ENCODE measurements at places on chromosomes 11 and 22.

DNA sequence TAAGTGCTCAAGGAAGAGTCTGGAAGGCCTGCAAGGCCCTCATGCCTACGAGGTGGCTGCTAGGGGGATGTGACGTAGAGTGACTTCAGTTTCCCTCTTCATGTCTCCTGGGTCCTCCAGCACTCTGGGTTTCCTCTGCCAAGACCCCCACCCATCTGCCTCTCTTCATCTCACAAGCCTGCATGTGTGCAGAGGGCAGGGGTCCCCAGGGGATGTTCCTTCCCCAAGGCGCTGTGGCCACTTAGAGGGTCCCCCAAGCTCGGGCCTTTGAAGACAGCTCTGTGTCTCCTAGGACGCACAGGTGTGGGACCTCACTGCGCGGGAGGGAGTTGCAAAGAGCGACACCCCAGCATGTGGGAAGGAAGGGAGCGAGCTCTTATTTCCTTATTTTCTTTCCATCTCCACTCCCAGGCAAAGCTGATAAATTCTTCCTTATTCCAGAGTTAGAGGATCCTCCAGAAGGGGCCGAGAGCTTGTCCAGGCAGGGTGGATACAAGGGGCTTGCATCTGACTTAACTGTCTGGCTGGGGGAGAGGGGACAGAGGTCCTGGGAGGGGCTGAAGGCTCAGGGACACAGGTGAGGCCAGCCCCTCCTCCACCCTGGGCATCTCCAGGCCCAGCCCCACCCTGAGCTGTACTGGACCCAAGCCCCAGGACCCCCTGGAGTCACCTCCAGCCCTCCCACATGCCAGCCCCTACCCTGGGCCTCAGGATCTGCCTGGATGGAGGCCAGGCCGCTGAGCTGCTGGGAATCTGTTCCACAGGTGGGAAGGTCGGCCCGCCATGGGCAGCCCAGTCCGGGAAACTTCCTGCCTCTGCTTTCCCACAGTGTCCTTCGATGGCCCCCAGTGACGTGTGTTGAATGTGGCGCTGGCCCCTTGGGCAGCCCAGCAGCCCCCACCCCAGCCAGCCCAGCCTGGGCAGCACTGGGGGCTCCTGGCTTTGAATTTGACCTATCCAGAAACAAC lies 59.7 kb upstream of the KCNQ1OT1 start:
- no peak for DNase-seq

DNA sequence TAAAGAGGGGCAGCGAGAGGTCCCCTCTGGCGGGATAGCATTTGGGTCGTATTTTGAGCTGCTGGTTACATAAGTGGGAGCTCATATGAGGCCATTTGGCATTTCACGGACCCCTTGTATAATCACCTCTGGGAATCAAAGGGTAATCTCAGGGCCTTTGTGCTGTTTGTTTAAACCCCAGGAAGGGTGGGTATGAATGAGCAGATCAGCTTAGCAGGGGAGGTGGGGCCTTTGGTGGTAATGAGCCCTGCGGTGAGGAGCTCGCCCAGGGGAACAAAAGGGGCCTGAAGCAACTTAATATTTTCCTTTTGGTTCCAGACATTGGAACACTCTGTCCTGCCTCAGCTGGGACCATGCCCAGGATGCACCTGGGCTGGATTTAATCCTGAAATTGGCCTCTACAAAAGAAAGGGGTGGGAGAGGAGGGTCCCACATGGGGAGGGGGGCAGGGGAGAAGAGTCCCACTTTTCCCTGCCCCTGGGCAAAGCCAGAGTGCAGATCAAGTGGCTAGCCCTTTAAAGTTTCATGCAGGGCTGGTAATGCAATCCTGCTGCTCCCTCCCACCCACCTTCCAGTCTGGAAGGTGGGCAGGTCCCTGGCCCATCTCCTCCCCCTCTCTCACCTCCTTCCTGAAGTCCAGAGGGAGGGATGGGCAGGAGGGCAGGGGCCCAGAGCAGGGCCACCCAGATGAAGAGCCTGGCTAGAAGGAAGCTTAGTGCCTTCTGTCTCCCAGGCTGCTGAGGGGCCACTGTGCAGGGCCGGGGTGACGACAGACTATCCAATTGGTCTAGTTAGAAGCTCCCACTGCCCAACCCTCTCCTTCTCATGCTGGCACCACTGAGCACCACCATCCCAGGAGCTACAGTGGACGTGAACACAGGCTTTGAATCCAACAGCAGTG lies 10.5 kb downstream of the TSKU start:
- DNase-seq, result no peak

- DNase-seq, result no peak
Observed at GRCh38 chr22:41779929-41780505, 20.5 kb upstream of the CCDC134 start.

DNA sequence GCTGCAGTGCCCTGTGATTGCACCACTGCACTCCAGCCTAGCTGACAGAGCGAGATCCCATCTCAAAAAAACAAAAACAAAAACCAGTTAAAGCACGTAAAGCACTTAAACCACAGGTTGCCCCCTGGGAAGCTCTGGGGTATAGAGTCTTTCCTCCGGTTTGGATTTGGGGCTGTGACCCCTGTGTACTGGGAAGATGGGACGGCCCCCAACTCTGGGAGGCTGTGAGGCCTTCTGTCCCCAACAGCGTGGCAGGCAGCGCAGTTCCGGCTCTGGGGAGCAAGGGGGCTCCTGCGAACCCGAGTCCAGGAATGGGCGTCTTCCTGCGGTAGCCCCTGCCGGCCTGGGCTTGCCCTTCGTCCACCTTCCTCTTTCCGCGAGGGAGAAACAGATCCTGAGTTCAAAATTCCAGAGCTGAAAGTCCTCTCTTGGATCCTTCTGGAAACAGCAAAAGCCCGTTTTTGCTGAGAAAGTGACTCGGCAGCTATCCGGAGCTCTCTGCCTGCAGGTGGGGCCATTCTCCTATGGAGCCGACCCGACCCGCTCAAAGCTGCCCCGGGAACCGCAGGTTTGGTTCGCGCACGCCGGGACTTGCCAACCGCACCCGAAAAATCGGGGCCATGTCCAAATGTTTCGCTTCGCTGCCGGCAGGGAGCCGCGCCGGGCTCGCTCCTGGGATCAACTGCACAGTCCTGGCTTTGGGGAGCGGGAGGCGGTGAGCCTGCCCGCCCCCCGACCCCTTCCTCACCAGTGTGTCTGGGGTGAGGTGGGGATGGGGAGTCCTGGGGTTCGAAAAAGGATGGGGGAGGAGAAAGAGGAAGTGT lies 36.3 kb upstream of the POLA2 start:
- DNase-seq, result no peak

DNA sequence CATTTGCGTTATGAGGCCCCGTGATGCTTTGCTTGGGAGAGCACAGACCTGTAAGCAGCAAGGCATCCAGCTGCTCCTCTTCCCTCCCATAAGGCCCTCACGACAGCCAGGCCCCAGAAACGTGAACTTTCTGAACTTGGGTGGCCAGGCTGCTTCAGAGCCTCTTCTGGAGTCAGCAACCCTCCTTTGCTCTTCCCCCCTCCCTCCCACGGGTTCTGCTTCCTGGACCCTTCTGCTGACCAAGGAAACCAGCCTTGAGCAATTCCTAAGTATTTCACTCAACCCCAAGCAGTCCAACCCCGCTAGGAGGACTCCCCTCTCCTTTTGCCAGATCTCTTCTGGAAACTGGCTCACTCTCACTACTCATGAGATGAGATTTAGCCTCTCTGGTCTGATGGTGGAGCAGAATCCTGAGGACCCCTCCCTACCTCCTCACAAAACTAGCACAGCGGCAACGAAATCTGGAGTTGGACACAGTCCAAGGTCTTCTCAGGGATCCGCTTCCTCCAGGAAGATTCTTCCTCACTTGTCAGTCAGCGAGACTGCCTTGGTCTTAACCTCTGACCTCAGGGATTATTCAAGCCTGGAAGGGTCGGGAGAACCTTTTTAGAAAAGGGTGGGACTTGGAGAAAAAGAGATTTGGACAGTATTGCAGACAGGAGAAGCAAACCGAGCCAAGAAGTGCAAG lies 86.2 kb downstream of the UBASH3B start:
- DNase-seq, result no peak

- DNase-seq, result no peak
Observed at GRCh38 chr11:110883256-110883655, 171.0 kb upstream of the ARHGAP20 start.

GRCh38 chr11:133064152-133064877 lies 468.0 kb downstream of the OPCML start:
- DNase-seq, result peak; percentile 24

DNA sequence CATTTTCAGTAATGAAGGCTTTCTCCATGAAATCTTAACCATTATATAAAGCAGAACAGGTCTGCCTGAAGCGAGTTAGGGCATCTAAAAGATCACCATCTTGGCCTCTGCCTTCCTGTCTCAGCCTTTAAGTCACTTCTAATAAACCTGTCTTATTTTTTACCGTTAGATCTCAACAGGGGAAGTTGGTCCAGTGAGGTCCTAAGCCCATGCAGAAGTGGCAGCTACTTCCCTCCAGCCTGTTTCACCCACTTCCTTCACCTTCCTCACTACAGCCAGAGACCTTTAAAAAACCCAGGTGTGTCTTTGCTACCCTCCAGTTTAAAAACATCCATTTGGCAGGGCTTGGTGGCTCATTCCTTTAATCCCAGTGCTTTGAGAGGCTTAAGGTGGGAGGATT lies 14.1 kb upstream of the LIPT2 start:
- no peak for DNase-seq

DNA sequence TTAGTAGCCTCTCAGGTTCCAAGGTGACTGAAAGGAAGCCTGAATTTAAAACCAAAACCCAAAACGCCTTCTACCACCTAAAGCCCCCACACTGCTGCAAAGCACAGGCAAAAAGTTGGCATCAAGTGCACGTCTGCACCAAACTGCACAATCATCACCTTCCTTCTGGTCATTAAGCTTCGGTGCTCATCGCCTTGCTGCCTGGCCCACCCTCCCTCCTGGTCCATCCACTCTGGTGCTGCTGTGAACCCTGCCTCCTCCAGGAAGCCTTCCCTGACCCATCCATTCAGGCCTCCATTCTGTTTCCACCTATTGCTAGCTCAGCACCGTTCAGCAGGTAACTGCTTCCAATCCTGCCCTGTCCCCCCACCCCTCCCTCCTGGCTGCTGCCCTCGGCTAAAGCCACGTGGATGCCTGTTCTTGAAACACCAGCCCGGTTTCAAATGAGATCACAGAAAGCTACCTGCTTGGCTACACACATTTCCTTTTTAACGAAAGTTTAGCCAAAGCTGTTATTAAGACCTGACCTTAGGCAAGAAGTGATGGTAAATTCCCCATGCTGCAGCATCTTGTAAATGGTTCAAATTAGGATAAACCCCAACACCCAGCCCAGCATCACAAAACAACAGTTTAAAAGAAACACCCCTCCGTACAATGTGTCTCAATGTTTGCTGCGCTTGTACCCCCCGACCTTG lies 53.8 kb upstream of the CD5 start:
- no peak for DNase-seq

GRCh38 chr11:119100246-119100970 lies 1.2 kb downstream of the DPAGT1 start:
- DNase-seq, result no peak

DNA sequence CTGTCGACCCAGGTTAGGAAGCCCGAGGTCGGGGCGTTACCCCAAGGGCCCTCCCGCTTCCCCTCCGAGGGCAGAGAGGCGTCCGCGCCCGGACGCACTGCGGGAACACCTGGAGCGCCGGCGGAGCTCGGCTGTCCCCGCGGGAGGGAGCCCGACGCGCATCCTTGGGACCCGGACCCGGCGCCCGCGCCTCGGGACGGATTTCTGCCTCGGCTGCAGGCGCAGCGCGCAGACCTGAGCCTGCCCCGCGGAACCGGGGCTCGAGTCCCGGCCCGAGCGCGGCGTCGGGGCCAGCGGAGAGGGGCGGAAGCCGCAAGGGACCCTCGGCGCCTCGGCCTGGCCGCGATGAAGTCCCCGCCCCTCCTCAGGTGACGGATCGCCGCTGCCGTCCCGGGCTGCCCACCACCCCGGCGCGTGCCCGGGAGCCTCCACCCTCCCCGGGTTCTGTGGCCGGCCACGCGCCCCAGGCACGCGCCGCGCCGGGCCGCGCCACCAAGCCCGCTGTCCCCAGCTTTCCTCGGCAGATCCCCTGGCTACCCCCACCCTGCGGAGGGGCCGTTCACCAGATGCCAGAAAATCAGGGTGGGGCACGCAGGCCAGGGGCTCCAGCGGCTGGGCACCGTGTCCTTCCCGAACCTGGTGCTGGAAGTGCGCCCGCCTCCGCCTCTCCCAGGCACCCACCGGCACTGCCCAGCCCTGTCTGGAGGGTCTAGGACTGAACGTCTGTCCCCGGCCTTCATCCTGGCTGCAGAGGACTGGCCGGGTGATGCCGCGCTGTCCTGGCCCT lies 410 bp downstream of the GLB1L3 start:
- no peak for DNase-seq

- no peak for DNase-seq
Observed at GRCh38 chr11:130606781-130607511, 158.5 kb downstream of the ADAMTS15 start.

DNA sequence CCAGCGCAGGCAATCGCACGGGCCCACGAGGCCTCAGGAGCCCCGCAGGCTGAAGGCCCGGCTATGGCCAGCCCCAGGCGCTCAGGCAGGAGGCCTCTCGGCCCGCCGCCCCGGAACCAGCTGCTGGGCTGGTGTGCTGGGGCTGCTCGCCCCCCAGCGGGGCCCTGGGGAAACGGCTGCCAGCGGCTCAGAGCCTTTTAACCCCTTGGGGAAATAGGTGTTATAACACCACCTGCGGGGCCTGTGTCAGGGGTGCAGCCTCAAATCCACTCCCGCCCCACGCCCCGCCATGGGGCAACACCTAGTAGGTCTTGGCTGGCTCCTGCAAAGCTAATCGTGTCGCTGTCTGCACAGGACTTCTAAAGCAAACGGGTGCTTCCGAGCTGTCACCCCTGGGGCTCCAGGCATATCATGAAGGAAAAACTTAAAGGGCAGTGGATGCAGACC lies 237.4 kb downstream of the TTC28 start:
- DNase-seq, result no peak

- DNase-seq, result no peak
Observed at GRCh38 chr11:77089004-77089545, 13.6 kb upstream of the OMP start.

GRCh38 chr11:43242401-43242800 lies 69.4 kb upstream of the API5 start:
- peak; percentile 53 for DNase-seq

DNA sequence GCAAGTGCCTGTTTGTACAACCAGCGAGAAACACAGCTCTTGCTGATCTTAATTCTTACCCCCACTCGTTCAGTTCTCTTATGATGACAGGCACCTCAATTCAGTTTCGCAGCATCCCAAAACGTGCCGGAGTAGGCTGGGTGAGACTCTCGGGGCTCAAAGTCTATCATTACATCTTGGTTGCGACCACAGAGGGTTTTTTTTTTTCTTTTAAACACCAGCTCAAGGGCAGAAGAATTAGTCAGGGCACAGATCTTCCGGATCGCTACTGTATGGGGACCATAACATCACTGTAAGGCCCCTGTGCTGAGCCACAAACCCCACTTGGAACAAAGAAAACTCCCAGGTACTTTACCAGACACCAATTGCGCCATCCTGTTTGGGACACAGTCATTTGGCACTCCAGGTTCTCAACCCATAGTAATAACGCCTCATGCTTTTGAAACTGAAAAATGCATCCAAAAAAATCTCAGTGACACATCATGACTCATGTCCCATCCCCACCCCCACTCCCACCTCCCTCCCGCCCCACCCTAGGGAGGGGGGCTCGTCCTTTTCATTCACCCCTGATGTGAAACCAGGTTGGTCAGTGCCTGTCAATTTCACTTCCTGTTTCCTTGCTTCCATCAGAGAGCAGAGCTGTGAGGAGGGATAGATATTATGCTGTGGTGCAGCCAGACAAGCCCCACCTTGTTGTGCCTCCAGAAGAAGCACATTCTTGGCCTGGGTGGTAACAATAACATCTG lies 41.0 kb upstream of the CD5 start:
- no peak for DNase-seq

GRCh38 chr22:20852503-20852902 lies 6.1 kb downstream of the PI4KA start:
- DNase-seq, result no peak

GRCh38 chr11:77560605-77561004 lies 29.1 kb upstream of the AQP11 start:
- no peak for DNase-seq
